AG04449 (cell line): ENCODE measurements at places on chromosomes 16 and 17.

- DNase-seq, result no peak
Measured at GRCh38 chr17:35342276-35342675, 31.1 kb downstream of the SLFN11 start.

DNA sequence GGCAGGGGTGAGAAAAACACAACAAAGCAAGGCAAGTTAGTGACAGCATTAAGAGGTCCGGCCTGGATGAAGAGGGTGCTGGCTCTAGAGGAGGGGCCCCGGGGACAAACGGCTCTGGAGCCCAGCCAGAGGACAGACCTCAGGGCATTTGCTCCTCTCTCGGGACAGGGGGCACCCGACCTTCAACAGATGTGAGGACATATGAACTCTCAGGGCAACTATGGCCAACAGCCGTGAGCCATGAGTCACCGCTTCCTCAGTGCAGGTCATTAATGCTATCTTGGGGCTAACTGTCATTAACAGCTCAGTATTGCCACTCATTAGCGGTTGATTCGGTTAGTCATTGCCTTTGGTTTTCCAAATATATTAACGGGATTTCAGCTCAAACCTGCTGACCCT is 9.7 kb upstream of the ARL5C start:
- DNase-seq, result no peak

DNA sequence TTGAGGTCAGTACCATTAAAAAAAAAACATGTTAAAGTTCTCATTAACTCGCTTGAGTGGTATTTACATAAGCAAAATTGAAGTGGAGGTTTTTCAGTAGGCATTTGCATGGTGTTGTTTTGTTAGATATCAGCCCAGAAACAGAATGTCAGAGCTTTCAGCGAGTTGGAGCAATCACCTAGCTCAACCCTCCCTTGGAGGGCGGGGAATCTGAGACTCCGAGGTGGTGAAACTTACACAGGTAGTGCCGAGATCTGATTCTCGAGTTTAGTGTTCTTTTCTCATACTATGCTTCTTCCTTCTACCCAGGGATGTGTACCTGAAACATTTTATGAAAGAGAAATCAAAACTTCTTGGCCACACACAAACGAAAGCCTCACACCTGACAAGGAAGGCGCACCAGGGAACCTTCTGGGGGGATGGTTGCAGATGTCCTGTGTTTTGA is 6.6 kb downstream of the SEC14L1 start:
- no peak for DNase-seq

DNA sequence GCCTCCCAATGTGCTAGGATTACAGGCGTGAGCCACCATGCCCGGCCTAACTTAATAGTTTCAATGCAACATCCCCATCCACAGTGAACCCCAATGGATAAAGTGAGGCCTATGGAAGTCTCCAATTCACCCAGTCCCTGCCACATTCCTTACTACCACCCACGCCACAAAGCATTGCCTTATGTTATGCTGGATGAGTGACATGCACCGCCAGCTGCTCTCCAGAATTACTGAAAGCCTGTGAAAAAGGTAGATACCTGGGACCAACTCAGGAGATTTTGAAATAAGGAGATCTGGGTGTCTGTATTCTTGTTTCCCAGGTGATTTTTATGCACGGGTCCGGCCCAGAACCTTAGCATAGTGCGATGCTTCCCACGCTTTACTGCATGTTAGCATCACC is 16.9 kb upstream of the GAS7 start:
- no peak for DNase-seq

GRCh38 chr16:61946019-61946418 is 90.2 kb downstream of the CDH8 start:
- DNase-seq, result no peak

- no peak for DNase-seq
Measured at GRCh38 chr17:2054512-2055291, at the start of gene HIC1. TSS of gene HIC1 (plus strand) at chr17:2055103. CDS start at chr17:2056691, 1,588 bp downstream.

- no peak for DNase-seq
Measured at GRCh38 chr16:20948444-20948843, 47.9 kb downstream of the LYRM1 start.

DNA sequence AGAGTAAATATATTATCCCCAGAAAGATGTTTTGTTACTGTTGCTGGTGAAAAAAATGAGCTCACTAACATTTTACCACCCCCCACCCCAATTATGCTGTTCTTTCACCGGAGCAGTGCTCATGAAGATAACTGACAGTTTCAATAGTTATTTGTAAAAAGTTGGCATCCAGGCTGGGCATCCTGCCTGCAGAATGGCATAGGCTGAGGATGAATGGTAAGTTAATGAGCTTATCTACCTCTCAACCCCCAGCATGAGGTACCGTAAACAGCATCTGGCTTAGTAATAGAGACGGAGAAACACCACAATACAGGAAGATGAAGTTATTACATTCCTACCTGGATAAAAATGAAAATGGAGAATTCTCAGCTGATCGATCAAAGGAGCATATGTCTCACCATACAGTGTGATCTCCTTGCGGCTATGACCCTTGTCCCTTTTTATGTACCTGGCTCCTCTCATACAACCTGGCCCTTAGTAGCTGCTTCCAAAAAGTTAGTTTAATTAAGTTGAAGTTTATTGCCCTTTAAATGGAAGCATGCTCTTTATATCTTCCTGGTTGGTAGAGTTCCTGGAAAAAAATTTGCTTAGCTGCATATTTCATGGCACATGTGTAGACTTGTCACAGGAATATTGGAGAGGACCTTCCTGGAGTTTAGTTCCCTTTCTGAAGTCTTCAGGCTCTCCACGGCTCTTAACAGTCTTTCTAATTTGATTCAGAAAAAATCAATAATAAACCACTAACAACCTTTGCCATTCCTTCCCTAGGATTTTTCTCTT is 61.2 kb upstream of the MPHOSPH6 start:
- DNase-seq, result no peak

DNA sequence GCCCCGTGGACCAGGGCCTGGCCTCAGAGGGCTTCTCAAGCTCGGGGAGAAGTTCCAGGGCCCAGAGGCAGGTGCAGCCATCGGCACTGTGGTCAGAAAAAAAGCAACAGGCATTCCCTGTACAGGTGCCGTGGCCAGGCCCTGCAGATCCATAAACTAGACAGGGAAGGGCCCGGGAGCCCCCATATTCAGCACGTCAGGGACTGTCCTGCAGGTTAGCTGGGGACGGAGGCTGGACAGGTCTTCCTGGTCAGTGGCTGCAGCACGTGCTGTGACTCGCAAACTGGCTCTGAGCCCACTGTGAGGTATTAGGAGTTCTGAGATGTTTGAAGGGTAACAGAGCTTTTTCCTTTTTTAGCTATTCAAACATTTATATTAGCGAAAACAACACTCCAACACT is 15.0 kb upstream of the C16orf95 start:
- no peak for DNase-seq

GRCh38 chr17:73582359-73582758 is 61.9 kb downstream of the SDK2 start:
- no peak for DNase-seq

DNA sequence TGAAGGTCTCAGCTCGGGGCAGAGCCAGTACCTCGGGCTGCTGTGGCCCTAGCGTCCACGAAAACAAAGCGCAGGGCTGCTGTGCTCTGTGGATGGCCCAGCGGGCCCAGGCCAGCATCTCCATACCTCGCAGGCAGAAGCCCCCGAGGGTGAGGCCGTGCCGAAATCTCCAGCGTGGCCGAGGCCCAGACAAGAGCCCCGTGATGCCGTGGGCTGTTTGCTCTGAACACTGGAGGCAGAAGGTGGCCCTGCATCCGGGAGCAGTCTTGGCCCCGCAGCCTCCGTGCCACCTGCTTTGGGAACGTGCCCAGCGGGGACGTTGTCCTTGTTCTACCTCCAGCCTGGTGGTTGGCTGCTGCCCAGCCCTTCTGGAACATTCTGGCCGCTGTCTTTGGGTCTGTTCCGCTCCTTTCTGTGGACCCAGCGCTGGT is 121.4 kb downstream of the BANP start:
- no peak for DNase-seq

DNA sequence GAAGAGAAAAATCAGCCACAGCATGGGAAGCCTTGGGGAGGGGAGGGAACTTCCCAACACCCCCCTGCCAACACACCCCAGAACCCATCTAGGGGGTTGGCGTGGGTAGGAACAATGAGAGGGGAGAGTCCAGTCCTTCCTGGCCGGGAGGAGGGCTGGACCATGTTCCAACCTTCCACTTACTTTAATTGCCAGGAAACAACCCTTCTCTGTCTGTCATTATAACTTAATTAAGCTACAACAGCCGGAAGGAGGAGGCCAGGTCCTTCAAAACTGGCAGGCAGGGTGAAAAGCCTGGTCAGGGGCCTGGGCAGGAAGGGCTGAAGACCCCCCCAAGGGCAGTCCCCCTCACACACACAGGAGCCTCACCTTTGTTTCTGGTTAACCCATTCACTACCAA is 447.0 kb downstream of the SOX9 start:
- DNase-seq, result no peak

DNA sequence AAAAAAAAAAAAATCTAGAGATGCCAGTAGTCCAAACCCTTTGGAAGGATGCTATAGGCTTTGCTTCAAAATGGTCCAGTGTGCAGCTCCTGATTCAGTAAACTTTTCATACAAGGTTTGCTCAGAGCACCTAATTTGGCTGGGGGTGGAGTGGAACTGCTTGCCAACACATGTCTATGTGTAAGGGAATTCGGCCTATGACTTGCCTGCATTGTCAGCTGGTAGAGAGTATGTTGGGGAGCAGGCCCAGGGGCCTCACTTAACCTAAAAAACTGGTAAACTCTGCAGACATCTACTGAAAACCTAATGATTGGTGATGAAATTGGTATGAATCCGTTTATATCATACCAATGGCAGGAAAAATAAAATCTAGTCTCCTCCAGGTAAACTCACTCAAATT is 1.5 kb upstream of the MFSD6L start:
- DNase-seq, result no peak

GRCh38 chr17:70310221-70310672 is 140.9 kb downstream of the KCNJ2 start:
- DNase-seq, result no peak

- no peak for DNase-seq
Measured at GRCh38 chr17:8015957-8016631, 13.7 kb downstream of the GUCY2D start.

GRCh38 chr17:57313097-57313835 is 56.9 kb downstream of the MSI2 start:
- no peak for DNase-seq

GRCh38 chr16:87826798-87827587 is 42.3 kb downstream of the SLC7A5 start:
- DNase-seq, result no peak

DNA sequence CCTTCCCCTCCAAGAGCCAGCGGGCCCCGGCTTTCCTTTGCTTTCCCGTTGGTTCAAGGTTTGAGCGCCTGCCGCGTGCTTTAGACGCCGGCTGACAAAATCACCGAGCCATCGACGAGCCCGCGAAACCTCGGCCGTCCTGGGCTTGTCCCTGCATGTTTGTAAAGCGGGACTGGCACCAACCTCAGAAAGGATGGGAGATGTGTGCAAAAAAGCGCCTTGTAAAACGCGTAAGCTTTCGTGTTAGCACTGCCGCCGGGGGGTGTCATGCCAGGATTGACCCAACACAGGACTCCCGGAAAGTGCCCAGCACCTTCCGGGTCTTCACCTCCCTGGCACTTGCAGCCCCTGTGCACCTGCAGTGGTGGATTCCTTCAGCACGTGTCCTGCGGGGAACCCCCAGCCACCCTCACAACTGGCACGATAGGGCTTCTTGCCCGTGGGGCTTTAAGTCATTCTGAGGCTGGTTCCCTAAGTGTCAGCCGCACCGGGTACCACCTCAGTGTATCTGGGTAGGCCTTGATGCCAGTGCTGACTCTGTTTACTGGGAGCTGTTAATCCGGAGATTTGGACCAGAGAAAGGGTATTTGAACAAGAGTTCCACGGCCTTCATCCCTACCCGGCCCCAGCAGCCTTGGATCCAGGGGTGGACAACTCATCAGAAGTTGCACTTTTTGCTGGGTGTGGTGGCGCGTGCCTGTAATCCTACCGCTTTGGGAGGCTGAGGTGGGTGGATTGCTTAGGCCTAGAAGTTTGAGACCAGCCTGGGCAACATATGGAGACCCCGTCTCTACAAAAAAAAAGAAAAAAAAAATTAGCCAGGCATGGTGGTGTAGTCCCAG is 817 bp downstream of the NDUFAF8 start:
- DNase-seq, result no peak

GRCh38 chr16:1469693-1470201 is 5.1 kb downstream of the CLCN7 start:
- DNase-seq, result no peak

- no peak for DNase-seq
Measured at GRCh38 chr16:70695331-70696070, 9.6 kb upstream of the MTSS2 start.

DNA sequence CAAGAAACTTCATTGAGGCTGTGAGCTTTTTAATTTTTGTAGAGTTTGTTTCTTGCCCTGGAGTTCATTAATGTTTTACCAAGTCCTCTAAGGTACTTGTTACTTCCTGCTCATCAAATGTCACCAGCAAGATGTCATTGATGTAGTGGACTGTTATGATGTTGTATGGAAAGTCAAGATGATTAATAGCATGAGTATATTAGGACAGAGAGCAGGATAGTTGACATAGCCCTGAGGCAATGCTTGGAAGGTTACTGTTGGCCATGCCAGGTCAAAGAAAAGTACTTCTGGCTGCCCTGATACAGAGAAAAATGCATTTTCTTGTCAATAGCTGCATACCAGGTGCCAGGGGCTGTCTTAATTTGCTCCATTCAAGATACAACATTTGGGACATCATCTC is 6.7 kb downstream of the KRTAP1-5 start:
- no peak for DNase-seq

- no peak for DNase-seq
Measured at GRCh38 chr17:21039839-21040575, 2.8 kb downstream of the USP22 start.

DNA sequence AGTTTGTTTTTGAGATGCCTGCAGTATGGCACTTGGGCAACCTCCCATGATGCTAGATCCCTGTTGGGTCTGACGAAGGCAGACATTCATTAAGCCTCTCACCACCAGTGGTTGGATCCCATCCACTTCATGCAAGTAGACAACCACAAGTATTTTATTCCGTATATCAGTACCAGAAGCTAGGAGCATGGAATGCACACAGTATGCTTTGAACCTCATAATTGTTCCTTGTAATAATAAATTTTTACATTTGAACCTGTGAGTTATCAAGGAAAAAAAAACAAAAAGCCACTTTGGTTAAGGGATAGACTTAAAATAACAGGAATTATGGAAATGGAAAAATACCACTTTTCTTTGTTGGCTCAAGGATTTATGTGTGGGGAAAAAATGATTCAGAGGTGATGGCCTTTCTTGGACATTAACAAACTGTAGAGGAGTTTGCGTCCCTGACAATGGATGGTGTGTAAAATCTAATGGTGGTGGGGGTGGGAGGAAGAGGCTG is 107.1 kb upstream of the KCNJ16 start:
- DNase-seq, result peak; percentile 97

DNA sequence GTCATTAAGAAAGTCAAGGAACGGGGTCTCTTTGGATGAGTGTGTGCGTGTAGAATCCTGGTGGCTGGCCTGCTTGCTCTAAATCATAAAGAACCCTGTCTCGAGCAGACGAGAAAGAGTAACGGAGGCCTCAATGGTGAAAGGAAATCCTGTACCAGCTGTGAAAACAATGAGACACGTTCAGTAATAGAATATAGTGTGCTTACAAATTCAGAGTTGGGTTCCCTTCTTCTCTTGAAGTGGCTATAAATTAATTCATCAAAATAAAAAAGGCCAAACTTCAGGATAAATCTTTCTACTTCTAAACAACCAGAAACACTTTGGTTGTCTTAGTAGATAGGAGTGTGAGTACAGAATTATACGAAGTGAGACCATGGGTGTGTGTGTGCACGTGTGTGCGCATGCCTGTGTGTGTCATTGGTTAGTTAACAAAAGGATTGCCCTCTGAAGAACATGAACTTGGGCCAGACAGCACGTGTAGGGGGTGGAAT is 48.5 kb downstream of the WWOX start:
- DNase-seq, result no peak
